ENCODE measurements at places on chromosomes 13 and 19.

DNA sequence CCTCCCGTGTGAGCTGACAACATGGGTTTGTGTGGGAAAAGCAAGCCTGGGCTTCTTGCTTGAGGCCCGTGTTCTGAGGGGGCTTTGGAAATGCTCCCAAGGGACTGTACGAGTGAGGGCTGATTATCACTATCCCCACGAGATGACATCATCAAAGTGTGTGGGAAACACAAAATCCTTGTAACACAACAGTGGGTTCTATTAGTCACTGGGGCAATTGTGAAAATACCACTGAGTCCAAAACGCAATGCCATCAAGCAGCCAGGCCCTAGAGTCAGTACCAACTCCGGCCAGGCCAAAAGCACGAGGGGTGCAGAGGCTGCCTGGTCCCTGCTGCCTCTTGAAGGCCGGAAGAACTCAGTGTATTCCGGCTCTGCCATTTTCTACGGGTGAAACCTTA is 29.6 kb downstream of the CAPS start:
- no peak for DNase-seq

- peak; percentile 21 for DNase-seq
Observed at GRCh38 chr13:44576351-44577235, 463 bp upstream of the TSC22D1 start.

- DNase-seq, result no peak
Observed at GRCh38 chr13:111852725-111853518, 214.0 kb upstream of the SOX1 start.

DNA sequence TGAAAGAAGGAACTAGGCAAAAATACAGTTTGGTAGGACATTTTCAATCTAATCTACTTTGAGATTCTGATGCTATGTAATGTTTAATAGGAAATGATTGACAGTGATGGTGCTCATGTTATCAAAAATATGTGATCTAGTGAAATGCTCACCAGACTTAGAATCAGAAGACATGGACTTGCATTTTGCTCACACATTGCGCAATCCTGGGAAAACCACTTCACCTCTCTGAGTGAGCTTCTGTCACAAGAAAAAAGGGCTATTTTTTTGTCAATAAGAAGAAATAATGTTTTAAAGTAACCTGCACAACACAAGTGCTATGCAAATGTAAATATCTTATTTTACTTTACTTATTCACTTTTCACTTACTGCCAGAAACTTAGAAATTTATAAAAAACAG is 380.9 kb upstream of the HTR2A start:
- DNase-seq, result no peak

GRCh38 chr13:81293594-81294164 is 952.8 kb upstream of the SPRY2 start:
- DNase-seq, result no peak

DNA sequence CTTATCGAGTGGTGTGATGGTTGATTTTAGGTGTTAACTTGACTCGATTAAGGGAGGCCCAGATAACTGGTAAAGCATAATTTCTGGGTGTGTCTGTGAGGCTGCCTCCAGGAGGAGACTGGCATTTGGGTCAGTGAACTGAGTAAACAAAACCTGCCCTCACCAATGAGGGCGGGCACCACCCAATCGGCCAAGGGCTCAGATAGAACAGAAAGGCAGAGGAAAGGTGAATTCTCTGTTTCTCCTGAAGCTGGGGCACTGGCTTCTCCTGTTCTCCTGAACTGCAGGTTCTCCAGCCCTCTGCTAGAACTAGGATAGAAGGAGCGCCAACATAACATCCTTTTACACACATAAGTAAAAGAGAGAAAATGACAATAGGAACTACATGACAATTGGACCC is 35.1 kb downstream of the ESD start:
- no peak for DNase-seq

DNA sequence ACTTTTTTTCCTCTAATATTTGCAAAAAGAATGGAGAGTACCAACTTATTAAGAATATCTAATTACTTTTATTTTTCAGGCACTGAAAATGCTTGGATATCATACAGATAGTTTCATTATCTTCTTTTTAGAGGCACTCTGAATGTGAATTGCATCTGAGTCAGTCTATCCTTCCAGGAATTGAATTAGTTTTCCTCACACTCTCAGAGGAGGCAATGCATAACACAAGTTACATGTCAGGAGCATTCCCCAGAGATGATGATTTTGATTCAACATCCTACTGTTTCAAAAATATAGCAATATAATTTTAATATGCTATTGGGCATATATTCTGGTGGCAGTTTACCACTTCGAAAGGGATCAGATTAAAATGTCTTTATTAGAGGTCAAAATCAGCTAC is 1315.4 kb downstream of the PCDH9 start:
- no peak for DNase-seq

GRCh38 chr13:76892488-76892887 is 6.3 kb upstream of the KCTD12 start:
- no peak for DNase-seq

Measured in CD4-positive, alpha-beta T cell treated with Interleukin-4 for 4 hours (primary cell).